ENCODE measurements at places on chromosomes 7 and 10. TPM values are rescaled to one million over a fixed set of nuclear protein-coding genes. Genes with fewer than 3 reads are reported as not detected.

DNA sequence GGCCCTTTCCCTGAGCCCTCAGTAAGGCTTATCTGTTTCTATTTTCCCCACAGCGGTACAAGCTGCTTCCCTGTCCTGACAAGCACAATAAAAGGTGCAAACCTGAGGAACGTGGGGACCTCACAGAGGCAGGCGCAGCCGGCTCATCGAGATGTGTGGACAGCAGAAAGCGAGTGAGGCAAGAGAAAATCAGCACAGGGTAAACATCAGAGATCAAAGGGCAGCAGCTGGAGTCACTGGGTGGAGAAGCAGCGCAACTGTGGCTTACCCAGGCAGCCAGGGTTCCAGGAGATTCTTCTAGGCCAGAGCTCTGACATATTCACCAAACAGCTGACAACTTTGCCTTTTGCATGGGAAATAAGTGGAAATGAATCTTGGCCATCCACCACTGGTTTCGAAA, 212.6 kb downstream of the WDR11 start:
- no peaks in the 10 kb centered on the region for H3K36me3 ChIP-seq
- H3K4me3 ChIP-seq: no peak overlapping the region
- 0 out of 2 replicates have a peak, but pooled peaks cover 2% of the 10 kb centered on the region for H3K27me3 ChIP-seq
- H3K27ac ChIP-seq: no peak overlapping the region

DNA sequence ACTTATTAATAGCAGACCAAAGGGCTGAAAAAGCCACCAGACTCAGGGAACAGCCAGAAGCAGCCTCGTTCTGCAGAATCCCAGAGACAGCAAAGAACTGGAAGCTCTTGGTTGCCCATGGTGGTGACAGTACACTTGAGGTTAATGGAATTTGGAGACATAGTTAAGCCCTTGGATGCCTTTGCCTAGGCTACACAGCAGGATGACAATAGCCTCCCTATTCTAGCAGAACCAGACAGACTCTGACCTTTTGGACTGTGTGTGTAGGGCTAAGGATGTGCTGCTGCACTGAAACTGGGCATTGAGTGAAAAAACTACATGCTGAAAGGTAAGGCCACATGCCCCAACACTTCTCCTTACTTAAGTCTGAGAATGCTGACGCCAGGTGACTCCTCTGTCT, 22.7 kb downstream of the OTUD1 start:
- no peak overlapping the region for H3K27ac ChIP-seq
- DNase-seq: no peak
- no peak overlapping the region for H3K4me3 ChIP-seq
- H3K4me1 ChIP-seq: no peaks in the 10 kb centered on the region

Gene EPO
- total RNA-seq: not detected

GRCh38 chr10:68156373-68157185, 47.3 kb downstream of the MYPN start:
- H3K27me3 ChIP-seq: no peaks in the 10 kb centered on the region
- H3K4me3 ChIP-seq: no peak overlapping the region
- H3K4me1 ChIP-seq: peaks cover 63% of the 10 kb centered on the region
- H3K27ac ChIP-seq: peak overlapping the region; percentile 99
- DNase-seq: peak; percentile 59
- peaks cover 7% of the 10 kb centered on the region for H3K36me3 ChIP-seq

DNA sequence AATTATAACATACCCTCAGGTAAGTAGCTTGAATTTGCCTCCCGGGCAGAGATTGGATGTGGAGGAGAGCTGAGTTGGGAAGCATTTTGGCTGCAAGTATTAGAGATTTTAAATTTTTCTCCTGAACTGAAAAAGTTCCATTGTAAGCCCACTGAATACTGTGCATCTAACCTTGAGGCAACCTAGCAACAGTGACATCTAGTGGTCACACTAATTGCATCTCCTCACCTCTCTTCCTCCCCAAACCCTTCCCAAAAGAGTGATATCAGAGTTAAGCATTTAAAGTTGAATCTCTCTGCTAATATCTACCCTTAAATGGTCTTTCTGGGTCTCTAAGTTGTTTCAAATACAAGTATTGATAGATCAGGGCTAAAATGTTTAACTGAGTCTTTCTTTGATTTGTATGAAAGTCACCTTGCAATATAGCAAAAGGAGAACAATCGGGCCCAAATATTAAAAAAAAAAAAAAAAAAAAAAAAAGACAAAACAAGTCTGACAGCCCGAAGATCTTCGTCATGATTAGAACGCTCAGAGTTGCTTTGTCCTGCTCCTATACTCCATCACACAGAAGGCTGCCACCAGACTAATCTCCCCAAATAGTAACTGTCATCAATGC, 40.4 kb upstream of the DLX5 start:
- no peaks in the 10 kb centered on the region for H3K27me3 ChIP-seq
- no peaks in the 10 kb centered on the region for H3K4me1 ChIP-seq
- no peaks in the 10 kb centered on the region for H3K36me3 ChIP-seq
- DNase-seq: peak; percentile 38
- no peak overlapping the region for H3K4me3 ChIP-seq
- no peak overlapping the region for H3K27ac ChIP-seq

DNA sequence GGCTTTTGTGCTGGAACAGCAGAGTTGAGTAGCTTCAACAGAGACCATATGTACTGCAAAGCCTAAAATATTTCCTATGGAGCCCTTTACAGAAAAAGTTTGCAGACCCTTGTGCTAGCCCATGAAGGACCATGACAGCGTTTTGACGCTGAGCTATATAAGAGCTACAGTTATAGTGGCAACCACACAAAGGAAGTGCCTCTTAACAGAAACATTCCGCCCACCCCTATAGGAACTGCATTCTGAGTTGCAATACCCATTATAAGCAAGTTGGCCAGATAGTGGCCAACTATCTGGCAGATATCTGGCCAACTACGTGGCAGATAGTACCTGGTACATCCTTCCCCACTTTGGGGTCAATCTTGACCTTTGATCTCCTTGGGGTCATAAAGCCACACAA, 47.5 kb upstream of the DMBT1 start:
- H3K4me1 ChIP-seq: no peaks in the 10 kb centered on the region
- no peak overlapping the region for H3K4me3 ChIP-seq
- no peak for DNase-seq
- no peaks in the 10 kb centered on the region for H3K36me3 ChIP-seq

GRCh38 chr10:17335065-17335464, 107.0 kb downstream of the VIM start:
- no peak overlapping the region for H3K4me3 ChIP-seq
- no peaks in the 10 kb centered on the region for H3K27me3 ChIP-seq
- no peak overlapping the region for H3K27ac ChIP-seq
- H3K4me1 ChIP-seq: no peaks in the 10 kb centered on the region

GRCh38 chr7:73717991-73718405, 1.5 kb downstream of the STX1A start:
- DNase-seq: peak; percentile 68
- H3K27ac ChIP-seq: peak overlapping the region; percentile 96
- H3K27me3 ChIP-seq: no peaks in the 10 kb centered on the region
- H3K36me3 ChIP-seq: no peaks in the 10 kb centered on the region
- H3K4me3 ChIP-seq: peak overlapping the region; percentile 96

DNA sequence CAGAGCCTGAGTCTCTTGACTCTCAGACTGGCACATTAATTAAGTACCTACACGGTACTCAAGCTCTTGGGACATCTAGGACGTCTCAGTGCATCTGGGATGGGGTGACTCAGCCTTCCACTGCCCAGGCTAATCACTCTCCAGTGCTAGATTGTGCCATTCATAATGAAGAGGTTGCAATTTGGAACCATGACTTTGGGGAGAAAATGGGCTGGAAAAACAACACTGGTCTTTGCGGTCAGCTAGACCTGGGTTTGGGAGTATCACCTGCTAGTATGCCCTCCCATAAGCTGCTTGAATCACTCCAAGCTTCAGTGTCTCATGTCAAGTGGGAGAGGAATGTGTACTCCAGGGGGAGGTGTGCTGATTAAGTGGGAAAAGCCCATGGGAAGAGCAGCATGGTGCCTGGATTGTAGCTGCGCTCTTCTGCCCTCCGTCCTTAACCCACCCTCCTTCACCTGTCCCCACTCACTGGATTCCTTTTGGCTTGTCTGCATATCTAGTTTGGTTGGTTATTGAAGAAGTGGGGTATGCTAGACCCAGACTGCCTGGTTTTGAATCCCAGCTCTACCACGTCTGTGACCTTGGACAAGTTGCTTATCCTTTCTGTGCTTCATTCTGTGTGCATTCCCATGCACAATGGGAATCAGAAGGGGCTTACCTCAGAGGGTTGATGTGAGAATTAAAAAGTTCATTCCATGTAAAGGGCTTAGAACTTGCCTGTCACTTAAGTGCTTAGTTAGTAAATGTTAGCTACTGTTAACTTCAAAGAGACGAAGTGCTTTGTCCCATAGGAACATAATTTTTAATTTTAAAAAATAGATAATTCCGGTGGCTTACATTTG, 3.8 kb downstream of the NFE2L3 start:
- no peaks in the 10 kb centered on the region for H3K27me3 ChIP-seq
- peak overlapping the region; percentile 95 for H3K27ac ChIP-seq
- peak overlapping the region; percentile 88 for H3K4me3 ChIP-seq
- no peaks in the 10 kb centered on the region for H3K36me3 ChIP-seq

- H3K4me1 ChIP-seq: peaks cover 39% of the 10 kb centered on the region
- no peak overlapping the region for H3K27ac ChIP-seq
- no peak for DNase-seq
- H3K36me3 ChIP-seq: no peaks in the 10 kb centered on the region
- H3K4me3 ChIP-seq: no peak overlapping the region
- no peaks in the 10 kb centered on the region for H3K27me3 ChIP-seq
These were observed 178.5 kb downstream of the KCNMA1 start for GRCh38 chr10:77458986-77459590.

Gene FAM131B
- 1.5 TPM for total RNA-seq

- no peak for DNase-seq
- peaks cover 43% of the 10 kb centered on the region for H3K36me3 ChIP-seq
- no peak overlapping the region for H3K27ac ChIP-seq
- no peaks in the 10 kb centered on the region for H3K4me1 ChIP-seq
These were observed 10.6 kb downstream of the CCNJ start for GRCh38 chr10:96053985-96054384.

Gene NET1
- total RNA-seq: 28.6 TPM

Gene GALNT17
- total RNA-seq: not detected

GRCh38 chr7:45689011-45689796, 115.0 kb downstream of the ADCY1 start:
- H3K4me1 ChIP-seq: no peaks in the 10 kb centered on the region
- no peak for DNase-seq
- peaks cover 5% of the 10 kb centered on the region for H3K27me3 ChIP-seq
- H3K36me3 ChIP-seq: no peaks in the 10 kb centered on the region
- no peak overlapping the region for H3K27ac ChIP-seq
- no peak overlapping the region for H3K4me3 ChIP-seq

- no peaks in the 10 kb centered on the region for H3K27me3 ChIP-seq
- H3K27ac ChIP-seq: no peak overlapping the region
- H3K36me3 ChIP-seq: no peaks in the 10 kb centered on the region
- DNase-seq: no peak
These were observed 59.6 kb downstream of the NPY start for GRCh38 chr7:24343614-24344013.
